Endodermal cell (in vitro differentiated cells): ENCODE measurements at places on chromosomes 7 and 10. TPM values are rescaled to one million over a fixed set of nuclear protein-coding genes. Genes with fewer than 3 reads are reported as not detected.

DNA sequence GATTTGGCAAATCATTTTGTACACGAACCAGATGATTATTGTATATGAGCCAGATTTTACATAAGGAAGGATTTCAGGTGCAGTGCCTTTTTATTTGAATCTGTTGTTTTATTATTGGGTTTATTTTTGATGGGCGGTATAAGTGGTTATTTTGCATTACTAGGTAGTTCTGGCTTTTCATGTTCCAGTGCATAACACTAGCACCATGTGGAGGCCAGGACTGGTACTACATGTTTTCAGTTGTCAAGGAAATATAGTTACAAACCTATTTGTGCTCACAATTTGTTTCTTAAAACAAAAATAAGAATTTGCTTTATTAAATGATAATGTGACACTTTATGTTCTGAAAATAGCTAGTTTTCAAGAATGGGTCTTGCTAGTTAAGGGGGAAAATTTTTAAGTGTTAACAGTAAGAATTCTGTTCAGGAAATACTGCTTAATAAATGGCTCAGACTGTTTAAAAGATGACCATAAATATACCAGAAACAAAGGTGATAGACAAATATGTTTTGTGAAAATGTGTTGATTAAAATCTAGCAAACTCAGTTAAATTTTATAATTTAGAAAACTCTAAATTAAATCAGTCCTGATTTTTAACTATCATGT is 7.1 kb upstream of the SEMA3E start:
- peak; percentile 80 for DNase-seq

CALU gene
- 93.6 to 193 TPM (median 186 TPM) in 3 replicates for total RNA-seq

ACBD7 gene
- total RNA-seq = 8.5 and 8.7 TPM in 2 replicates

TRIM74 gene
- 0.69 TPM in 1 of 3 replicates, not detected in the others for total RNA-seq

DNA sequence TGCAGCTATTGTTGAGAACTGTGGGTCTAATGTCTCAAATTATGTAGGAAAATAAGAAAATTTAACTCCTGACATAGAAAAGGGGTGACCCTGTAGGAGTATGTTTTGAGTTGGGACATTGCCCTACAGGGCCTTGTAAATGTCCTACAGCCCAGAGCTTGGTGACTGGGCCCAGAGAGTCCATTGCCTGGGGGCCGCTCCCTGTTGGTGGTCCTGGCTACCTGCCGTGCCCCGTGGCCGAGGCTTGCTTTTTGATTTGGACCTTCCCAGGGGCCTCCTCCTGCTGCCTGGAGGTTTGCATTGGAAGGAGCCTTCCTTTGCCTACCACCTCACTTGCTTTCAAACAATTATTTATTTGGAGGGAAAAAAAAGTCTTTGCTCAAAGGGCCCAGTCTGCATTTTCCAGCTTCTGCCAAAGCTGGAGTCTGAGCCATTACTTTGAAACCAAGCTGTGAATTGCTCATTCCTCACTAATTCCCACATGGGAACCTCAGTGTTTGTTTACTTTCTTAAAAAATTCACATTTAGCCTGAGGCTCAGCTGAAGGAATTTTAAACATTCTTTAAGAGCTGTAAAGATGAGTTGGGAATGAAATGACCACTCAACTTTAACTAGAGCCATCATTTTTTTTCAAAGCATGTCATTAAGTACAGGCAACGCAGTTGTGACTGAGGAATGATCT is 355.0 kb downstream of the GLRX3 start:
- DNase-seq = no peak

DNA sequence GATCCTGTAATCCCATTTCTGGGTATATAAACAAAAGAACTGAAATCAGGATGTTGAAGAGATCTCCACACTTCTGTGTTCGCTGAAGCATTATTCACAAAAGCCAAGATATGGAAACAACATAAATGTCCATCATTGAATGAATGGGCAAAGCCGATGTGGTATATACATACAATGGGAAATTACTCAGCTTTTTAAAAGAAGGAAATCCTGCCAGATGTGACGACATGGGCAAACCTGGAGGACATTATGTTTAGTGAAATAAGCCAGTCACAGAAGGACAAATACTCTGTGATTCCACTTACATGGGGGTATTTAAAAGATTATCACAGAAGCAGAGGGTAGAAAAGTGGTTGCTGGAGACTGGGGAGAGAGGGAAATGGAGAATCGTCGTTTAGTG is 23.9 kb upstream of the FAM107B start:
- no peak for DNase-seq

CDHR1 gene
- 0.77 to 2.0 TPM (median 1.3 TPM) in 3 replicates for total RNA-seq

GRCh38 chr10:128174581-128175559 is 48.6 kb upstream of the MKI67 start:
- no peak for DNase-seq

DNA sequence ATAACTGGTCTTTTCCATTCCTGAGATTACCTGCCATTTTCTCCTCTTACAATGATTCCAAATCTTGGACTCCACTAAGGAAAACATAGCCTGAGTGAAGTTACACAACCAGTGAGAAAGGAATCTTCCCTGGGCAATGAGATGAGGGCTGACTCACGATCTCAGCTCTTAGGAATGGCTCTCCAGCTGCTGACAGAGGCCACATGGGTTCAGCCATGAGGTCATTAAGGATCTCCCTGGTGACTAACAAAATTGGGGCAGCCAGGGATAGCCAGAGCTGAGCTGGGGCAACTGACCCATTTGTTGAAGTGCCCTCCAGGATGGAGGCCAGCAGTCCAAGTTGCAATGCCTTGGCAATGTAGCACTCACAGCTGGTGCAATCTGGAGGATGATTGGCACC is 78.7 kb upstream of the MKLN1 start:
- DNase-seq = peak; percentile 63
